T47D (cell line): ENCODE measurements at places on chromosomes 12 and 14.

DNA sequence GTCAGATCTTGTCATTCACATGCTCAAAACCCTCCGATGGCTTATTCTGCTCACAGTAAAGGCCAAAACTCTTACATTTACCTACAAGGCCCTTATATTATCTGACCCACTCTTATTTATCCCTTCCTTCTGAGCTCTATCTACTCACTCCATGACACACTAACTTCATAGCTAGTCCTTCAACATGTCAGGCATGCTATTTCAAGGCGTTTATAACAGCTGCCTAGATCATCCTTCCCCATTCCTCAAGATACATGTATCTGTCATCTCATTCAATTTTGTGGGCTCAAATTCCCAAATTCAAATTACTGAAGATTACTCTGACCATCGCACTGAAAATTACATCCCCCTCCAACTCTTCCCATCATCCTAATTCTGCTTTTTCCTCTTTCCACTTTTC, 6.9 kb downstream of the MIS18BP1 start:
- DNase-seq: no peak

DNA sequence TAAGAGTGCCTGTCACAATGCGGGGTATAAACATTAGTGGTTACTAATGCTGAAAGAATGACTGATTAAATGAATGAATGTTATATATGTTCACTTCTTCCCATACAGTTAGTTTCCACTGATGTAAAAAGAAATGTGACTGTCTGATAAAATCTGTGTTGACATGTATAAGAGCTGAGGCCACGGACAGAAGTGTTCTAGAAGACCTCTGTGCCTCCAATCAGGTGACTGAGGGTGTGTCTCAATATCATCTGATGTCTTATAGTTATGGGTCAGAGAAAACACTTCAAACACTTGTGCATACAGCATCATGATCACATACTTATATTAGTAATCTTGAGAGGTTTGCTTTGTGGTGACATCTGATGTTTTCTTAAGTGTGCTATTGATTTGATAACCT, 183.4 kb downstream of the TTC7B start:
- DNase-seq: no peak

DNA sequence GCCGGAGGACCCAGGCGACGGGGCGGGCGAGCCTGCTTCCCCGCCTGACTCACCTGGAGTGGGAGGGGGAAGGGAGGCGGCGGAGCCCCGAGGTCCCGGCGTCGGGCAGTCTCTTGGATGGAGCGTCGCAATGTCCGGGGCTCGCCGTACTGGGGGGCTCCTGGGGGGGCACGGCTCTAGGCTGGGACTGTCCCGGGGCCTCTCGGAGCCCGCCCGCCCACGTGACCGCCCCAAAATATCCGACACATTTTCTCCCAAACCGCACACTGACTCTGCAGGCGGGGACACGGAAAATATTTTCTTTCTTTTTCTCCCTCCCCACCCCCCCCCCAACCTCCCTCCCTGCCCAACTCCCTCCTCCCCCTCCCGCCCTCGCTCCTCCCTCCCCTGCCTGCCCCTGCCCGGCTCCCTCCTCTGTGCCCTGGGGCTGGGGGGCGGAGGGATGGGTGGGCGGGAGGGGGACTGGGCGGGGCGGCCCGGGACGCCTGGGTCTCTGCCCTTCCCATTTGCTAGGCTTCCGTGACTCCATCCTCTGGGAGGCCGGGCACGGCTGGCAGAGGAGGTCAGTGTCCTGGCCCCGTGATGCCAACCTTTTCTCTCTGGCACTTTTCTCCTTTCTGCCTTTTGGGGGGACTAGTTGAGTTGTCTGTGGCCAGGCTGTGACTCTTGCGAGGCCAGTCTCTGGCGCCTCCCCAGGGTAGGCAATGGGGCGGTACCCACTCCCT, at the start of gene RARG:
TSS of gene RARG (minus strand) at position 289 of the 725 bp plus-strand sequence. CDS start 4,664 bp downstream, outside the sequence.
- DNase-seq: peak; percentile 98

- DNase-seq: peak; percentile 7
Observed at GRCh38 chr12:25241167-25242020, 9.3 kb downstream of the KRAS start.

GRCh38 chr14:39621223-39621622, 189.0 kb upstream of the FBXO33 start:
- peak; percentile 22 for DNase-seq

DNA sequence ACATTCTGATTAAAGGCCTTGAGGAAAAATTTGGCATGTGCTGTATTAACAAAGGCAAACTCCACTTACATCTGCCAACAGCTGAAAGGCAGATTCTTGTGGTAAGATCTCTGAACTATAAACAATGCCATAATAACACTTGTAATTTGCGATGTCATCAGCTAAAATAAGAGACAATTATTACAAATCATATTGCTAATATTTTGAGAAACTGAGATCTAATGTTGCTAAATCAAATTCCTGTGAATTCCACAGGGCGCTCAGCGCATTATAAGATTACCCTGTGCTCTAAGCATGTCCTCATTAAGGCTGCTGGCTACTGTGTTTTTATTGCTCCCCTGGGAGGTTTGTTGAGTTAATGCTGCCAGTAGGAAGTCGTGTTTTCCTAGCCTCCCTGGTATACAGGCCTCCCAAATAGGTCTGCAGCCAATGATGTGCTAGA, 244.8 kb downstream of the DACT1 start:
- DNase-seq: no peak

- no peak for DNase-seq
Observed at GRCh38 chr12:51504851-51505250, 80.2 kb downstream of the SLC4A8 start.

DNA sequence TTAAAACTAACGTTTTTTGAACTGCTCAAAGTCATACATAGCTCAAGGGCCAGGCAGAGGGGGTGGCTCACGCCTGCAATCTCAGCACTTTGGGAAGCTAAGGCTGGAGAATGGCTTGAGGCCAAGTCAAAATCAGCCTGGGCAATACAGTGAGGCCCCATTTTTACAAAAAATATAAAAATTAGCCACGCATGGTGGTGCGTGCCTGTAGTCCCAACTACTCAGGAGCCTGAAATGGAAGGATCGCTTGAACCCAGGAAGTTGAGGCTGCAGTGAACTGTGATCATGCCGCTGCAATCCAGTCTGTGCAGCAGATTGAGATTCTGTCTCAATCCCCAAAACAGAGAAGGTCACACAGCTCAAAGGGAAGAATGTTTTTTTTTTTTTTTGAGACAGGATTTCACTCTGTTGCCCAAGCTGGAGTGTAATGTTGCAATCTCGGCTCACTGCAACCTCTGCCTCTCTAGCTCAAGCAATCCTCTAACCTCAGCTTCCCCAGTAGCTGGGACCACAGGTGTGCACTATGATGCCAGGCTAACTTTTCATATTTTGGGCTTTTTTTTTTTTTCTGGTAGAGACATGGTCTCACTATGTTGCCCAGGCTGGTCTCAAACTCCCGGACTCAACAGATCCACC, 2.9 kb downstream of the RBM23 start:
- DNase-seq: no peak

DNA sequence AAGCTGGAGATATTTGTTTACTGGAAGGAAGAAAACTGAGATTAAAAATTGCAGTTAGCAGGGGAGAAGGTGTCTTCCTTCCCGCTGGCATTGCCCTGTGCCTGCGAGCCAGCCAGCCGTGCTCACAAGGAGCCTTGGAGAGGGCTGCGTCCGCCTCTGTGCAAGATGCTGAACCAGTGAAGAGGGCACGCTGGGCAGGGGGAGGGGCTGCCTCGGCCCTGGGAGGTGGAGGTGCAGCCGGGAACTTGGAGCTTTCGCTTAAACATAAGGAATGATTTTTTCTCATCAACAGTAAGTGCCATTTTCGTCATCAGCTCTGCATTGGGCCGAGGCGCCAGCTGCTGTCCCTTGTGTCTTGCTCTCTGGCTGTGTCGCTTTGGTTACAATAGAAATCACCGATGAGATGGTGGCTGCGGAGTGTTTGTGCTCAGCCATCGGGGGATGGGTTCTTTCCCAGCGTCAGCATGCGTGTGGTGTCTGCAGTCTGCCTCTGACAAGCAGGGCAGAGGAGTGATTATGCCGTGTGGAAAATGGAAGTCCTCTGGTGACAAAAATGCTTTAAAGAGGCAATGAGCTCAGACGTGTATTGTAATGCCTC, 97.3 kb downstream of the ESR2 start:
- DNase-seq: no peak

- DNase-seq: no peak
Observed at GRCh38 chr12:5166976-5167375, 123.3 kb downstream of the KCNA5 start.

DNA sequence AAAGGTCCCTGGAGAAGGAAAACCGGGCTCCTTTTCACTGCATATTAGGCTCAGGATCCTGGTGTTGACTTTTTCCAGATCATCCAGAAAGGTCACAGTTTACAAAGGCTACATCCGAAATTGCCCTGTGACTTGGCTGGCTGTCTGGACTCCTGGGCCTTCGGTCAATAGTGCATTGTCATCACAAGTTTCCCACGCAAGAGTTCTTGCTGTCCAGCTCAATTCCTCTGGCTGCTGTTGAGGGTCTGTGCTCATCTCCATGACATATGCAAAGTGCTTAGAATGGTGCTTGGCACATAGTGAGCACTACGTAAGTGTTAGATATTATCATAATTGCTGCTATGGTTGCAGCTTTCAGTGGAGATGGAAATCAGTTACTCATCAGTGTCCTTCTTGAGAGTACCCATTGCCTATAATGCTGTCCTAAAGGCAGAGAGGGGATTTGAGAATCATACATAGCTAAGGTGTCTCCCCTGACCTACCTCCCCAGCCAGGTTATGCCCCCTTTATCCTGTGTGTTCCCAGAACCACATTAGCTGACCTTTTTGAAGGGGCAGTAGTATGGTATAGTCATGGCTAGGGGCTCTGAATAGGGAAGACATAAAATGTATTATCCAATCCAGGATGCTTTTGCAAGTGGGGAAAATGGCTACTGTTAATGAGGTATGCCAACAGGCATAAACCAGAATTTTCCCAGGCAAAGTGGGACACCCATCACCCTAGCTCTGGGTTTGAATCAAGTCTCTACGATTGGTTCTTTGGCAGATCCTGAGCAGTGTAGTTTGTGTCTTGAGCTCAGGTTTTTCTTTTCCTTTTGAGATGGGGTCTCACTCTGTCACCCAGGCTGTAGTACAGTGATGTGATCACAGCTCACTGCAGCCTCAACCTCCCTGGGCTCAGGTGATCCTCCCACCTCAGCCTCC, 132.0 kb upstream of the CCND2 start:
- DNase-seq: no peak

GRCh38 chr12:85280165-85280983, at the start of gene ALX1:
ALX1 (plus strand) TSS chr12:85280220; CDS start chr12:85280262, 42 bp downstream.
- DNase-seq: peak; percentile 12

DNA sequence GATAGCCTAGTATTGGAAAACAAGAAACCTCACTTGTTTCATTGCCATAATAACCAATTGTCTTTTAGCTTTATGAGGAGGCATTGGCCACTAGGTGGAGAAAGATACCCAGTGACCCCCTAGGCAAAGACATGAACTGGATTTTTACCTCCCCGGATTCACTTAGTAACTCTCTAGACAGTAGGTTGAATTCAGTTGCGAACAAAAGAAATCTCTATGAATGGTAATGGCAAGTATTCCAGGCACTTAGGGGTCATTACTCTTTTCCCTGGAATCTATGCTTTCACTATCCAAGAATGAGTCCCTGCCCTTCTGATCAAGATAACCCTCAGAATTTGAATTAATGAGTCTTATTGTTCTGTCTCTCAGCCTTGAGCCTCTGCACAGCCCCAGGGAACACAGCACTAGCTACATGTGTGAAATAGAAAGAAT, 29.5 kb upstream of the RHOJ start:
- peak; percentile 58 for DNase-seq

DNA sequence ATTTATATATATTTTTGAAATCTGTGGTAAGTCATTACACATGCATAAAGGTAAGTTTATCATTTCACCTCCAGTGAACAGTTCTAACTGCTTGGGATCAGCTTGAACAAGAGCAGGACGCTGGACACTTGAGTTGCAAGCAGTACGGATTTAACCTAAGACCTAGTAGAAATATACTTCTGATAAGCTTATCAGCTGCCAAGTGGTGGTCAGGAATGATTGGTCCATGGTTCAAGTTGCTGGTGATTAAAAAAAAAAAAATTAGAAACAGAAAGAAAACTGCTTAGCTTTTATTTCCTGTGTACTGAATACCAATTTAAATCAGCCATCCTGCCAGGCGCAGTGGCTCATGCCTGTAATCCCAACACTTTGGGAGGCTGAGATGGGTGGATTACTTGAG, 88.6 kb downstream of the AEBP2 start:
- DNase-seq: no peak

- no peak for DNase-seq
Observed at GRCh38 chr14:64845878-64846277, 33.8 kb downstream of the SPTB start.

- peak; percentile 44 for DNase-seq
Observed at GRCh38 chr14:23539248-23540140, 12.1 kb downstream of the ZFHX2 start.

DNA sequence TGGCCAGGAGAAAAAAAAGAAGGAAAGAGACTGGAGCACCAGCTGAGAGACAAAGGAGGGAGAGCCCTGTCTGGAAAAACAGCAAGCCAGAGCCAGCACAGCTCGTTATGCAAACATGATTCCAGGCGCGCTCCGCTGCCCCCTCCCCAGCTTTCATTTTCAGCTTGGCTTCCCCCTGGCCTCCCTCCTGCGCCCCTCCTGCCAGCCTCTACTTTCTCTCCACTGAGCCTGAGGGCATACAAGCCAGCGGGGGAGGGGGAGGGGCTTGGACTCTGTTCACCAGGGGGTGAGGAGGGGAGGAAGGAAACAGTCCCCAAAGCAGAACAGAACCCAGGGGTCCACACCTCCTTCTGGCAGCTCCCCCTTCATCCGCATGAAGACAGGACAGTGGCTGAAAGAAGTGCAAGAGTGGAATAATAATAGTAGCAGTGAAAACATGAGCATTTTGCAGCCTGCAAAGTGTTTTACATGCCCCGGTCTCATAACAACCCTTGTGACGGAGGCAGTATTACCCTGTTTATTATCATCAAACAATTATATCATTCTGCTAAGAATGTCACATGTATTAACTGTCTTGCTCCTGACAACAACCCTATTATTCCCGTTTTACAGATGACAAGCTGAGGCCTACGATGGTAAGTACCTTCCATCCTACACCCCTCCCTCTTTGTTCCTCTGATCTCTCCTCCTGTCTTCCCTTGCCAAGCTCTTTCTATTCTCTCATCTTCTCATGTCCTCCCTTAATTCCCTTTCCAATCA, 24.2 kb downstream of the SMUG1 start:
- no peak for DNase-seq

DNA sequence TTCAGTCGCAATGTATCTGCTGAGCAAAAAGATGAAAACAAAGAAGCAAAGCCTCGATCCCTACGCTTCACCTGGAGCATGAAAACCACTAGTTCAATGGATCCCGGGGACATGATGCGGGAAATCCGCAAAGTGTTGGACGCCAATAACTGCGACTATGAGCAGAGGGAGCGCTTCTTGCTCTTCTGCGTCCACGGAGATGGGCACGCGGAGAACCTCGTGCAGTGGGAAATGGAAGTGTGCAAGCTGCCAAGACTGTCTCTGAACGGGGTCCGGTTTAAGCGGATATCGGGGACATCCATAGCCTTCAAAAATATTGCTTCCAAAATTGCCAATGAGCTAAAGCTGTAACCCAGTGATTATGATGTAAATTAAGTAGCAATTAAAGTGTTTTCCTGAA, 19.8 kb downstream of the CKB start:
- DNase-seq: no peak

GRCh38 chr14:86787717-86788116, 1205.3 kb downstream of the GALC start:
- no peak for DNase-seq

GRCh38 chr12:63508543-63508942, 159.8 kb downstream of the DPY19L2 start:
- no peak for DNase-seq
